A549 treated with dexamethasone at 1 μM for 4 hours (cell line): ENCODE measurements at places on chromosomes 3 and 15. TPM values are rescaled to one million over a fixed set of nuclear protein-coding genes. Genes with fewer than 3 reads are reported as not detected.

C15orf62 gene
- total RNA-seq = 0.04 to 0.10 TPM (median 0.05 TPM) in 3 of 5 replicates, not detected in the others

SAMD7 gene
- not detected in 5 replicates for total RNA-seq

ACTRT3 gene
- total RNA-seq = 2.8 to 3.5 TPM (median 3.3 TPM) in 5 replicates

ATP13A5 gene
- total RNA-seq = not detected in 5 replicates

NRG4 gene
- total RNA-seq = 0.25 to 1.1 TPM (median 0.68 TPM) in 5 replicates

CCDC13 gene
- 0.39 to 0.61 TPM (median 0.50 TPM) in 5 replicates for total RNA-seq

CKMT1B gene
- total RNA-seq = 2.4 to 5.3 TPM (median 3.9 TPM) in 5 replicates

RHOV gene
- 3.7 to 4.3 TPM (median 3.7 TPM) in 5 replicates for total RNA-seq
